HCT116 (cell line): ENCODE measurements at places on chromosomes 16 and 17. TPM values are rescaled to one million over a fixed set of nuclear protein-coding genes. Genes with fewer than 3 reads are reported as not detected.

The LRRC45 gene
- 40.1 TPM for total RNA-seq

GRCh38 chr17:40499551-40500189, 1.8 kb downstream of the TNS4 start:
- peak overlapping the region; percentile 41 for H3K27ac ChIP-seq
- no peaks in the 10 kb centered on the region for H3K27me3 ChIP-seq
- peaks cover 16% of the 10 kb centered on the region for H3K36me3 ChIP-seq
- peak overlapping the region; percentile 80 for H3K4me3 ChIP-seq
- peaks cover 50% of the 10 kb centered on the region for H3K4me1 ChIP-seq

- no peak for DNase-seq
- no peaks in the 10 kb centered on the region for H3K4me1 ChIP-seq
- H3K27me3 ChIP-seq: peaks cover 26% of the 10 kb centered on the region
Measured at GRCh38 chr16:23895052-23895451, 59.3 kb downstream of the PRKCB start.

The IFI35 gene
- total RNA-seq: 14.8 TPM

The YPEL2 gene
- total RNA-seq: 4.7 TPM

DNA sequence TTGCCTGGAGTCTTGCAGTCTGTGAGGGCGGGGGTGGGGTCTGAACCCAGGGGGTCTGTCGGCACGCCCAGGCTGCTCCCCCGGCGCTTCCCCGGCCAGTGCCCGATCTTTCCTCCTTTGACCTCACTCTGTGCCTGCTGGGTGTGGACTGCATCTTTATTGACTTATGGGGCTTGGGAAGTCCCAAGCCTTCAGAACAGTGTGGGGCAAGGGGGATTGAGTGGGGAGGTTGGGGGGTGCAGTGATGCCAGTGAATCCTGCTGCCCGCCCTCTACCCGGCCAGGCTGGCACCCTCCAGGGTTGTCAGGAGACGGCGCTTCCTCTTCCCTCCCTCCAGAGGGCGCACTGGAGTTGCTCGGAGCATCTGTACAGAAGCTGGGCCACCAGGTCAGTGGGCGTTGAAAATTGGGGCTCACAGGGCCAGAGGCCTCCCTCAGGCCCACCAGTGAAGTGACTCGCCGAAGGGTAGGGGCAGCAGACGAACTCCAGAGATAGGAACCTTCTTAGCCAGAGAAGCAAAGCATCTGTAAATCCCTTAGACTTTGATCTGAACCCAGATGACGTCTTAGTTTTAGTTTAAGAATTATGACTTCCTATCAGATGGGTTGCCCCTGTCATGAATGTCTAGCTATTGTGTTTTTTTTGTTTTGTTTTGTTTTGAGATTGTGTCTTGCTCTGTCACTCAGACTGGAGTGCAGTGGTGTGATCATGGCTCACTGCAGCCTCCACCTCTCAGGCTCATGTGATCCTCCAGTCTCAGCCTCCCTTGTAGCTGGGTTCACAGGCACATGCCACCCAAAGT, 184.8 kb upstream of the CIBAR2 start:
- no peak overlapping the region for H3K27ac ChIP-seq
- peaks cover 12% of the 10 kb centered on the region for H3K4me1 ChIP-seq
- H3K27me3 ChIP-seq: no peaks in the 10 kb centered on the region
- no peaks in the 10 kb centered on the region for H3K36me3 ChIP-seq
- H3K4me3 ChIP-seq: no peak overlapping the region
- peak; percentile 31 for DNase-seq

DNA sequence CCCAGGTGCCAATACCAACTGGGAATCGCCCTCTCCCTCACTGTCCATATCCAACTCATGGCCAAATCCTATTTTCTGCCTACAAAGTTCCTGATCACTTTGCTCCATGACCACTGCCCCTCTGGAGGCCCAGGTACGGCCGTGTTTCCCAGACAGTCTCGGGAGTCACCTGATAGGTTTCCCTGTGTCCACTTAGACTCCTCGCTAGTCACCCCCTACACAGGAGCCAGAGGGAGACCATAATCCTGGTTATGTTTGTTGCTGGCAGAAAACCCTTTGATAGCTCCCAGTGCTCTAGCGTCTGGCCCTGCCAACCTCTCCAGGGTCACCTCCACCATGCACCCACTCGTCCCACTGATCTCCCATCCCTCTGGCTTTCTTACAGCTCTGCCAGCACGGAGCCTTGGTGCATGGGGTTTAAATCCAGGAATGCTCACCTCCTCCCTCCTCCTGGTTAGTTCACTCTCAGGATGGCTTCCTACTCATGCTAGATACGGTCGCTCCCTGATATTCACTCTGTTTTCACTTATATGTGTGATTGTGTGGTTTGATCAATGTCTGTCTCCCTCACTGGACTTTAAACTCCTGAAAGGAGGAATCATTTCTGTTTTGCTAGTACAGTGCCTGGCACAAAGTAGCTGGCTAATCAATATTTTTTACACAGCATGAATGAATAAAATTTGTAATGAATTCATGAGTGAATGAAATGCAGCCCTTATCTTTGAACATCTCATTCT, 7.5 kb upstream of the CALB2 start:
- no peaks in the 10 kb centered on the region for H3K36me3 ChIP-seq
- no peaks in the 10 kb centered on the region for H3K4me1 ChIP-seq
- no peak overlapping the region for H3K27ac ChIP-seq
- H3K27me3 ChIP-seq: no peaks in the 10 kb centered on the region; the same call in 1 of the 2 replicates
- H3K4me3 ChIP-seq: no peak overlapping the region
- DNase-seq: no peak

- H3K27me3 ChIP-seq: no peaks in the 10 kb centered on the region
- H3K4me1 ChIP-seq: no peaks in the 10 kb centered on the region
- DNase-seq: no peak
Measured at GRCh38 chr16:11424118-11424460, 78.8 kb downstream of the RMI2 start.

DNA sequence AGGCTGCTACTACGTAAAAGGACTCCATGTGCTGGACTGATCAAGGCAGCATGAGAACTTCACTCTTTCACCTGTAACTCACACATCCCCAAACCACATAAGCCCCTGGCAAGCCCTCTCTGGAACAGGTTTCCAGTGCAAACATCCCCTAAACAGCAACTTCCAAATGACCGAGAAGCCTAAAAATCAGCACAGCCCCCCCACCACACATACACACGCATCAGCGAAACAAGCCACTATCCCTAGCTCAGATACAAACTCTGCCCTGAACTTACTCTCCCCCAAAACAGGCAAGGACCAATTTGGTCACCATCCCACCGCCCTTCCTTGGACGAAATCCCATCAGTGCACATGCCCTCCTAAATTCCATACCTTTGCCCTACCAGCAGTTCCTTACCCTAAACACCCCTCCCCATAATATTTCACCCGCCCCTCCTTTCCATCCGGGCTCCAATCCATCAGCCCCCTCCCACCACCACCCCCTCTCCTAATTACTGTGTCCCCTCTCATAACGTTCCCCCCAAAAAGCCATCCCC, 735 bp downstream of the LSM12 start:
- no peaks in the 10 kb centered on the region for H3K27me3 ChIP-seq
- peaks cover 26% of the 10 kb centered on the region for H3K36me3 ChIP-seq
- peaks cover 35% of the 10 kb centered on the region for H3K4me1 ChIP-seq
- DNase-seq: no peak
- H3K4me3 ChIP-seq: peak overlapping the region; percentile 99
- H3K27ac ChIP-seq: peak overlapping the region; percentile 93

DNA sequence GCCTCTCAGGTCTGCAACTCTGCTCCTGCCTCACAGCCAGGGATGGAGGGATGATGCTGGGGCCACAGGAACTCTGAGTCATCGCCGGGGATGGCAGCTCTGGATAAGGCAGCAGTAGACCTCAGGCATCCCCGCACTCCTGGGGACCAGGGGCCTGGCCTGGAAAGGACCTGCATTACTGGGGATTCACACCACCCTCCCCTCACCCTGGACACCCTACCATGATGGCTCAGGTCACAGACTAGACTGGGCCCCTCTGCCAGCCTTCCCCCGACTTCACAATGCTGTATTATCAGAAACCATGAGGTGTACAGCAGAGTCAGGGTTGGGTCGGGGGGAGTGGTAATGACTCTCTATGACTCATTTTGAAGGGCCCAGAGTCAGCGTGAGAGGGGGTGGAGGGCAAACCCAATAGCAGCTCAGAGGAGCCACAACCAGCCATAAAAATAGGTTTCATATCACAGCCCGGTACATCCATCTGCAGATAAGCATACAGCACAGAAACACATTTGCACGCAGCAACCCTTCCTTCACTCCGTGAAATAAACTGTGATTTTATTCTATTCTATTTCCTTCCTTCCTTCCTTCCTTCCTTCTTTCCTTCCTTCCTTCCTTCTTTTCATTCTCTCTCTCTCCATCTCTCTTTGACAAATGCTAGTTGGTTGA, 28.8 kb downstream of the DYNLRB2 start:
- H3K4me3 ChIP-seq: no peak overlapping the region
- H3K27ac ChIP-seq: no peak overlapping the region
- DNase-seq: no peak
- H3K27me3 ChIP-seq: no peaks in the 10 kb centered on the region

- no peak overlapping the region for H3K4me3 ChIP-seq
- peaks cover 6% of the 10 kb centered on the region for H3K4me1 ChIP-seq
- no peak for DNase-seq
- H3K27me3 ChIP-seq: no peaks in the 10 kb centered on the region
Measured at GRCh38 chr17:36593656-36594316, 2.1 kb downstream of the DHRS11 start.
